ENCODE measurements at places on chromosomes 5 and 9.
A peak's percentile ranks its signal among the peaks of the same experiment; 100 is the strongest.

DNA sequence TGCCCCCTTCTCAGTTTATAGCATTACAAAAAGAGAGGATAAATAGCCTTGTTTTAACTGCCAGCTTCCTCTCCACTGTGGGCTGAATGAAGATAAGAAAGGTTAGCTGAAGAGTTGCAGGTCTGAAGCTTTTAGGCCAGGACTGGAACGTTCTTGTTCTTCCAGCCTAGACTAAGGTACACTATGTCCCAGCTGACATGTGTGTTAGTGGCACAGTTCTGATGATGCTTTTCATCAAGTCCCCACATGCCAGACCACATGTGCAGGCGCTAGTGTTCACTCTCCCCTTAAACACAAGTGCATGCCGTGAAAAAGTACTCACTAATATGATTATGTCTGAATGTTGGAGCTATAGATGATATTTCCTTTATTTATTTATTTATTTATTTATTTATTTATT is 40.7 kb downstream of the STXBP1 start:
- DNase-seq: no peak

DNA sequence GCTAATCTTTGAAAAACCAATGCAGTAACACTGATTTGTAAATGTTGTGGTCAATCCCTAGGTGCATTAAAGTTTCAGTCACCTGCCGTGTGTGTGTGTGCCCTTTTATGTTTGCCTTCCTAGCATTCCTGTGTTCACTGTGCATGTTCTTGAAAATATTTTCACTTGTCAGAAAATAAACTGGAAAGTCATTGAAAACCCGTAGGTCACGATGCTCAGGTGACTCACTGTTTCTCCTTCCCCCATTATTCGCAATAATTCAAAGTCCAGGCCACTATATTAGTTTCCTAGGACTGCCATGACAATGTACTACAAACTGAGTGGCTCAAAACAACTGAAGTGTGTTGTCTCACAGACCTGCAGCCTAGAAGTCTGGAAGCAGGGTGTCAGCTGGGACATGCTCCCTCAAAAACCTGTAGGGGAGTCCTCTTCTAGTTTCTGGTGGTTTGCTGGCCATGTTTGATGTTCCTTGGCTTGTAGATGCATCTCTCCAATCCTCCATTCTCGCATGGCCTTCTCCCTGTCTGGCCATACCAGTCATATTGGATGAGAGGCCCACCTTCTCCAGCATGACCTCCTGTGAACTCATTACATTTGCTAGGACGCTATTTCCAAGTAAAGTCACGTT is 29.3 kb downstream of the MARVELD2 start:
- DNase-seq: no peak

DNA sequence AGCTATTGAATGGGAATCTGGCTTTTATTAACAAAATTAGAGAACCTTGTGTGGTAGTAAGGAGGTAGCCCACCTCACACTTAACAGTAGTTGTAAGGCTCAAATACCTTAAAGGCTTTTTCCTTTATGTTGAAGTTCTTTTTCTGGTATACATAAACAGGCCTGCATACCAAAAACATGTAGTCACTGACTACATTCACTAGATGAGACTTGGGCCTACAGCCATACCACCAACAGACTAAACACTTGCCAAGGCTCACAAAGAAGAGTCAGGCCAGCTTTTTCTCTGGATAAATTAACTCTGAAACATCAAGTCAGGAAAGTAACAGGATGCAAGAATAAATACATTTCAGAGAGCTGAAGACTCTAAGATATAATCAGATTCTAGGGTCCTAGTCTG is 78.6 kb upstream of the MPDZ start:
- DNase-seq: no peak

GRCh38 chr5:80255811-80256712 is at the start of gene SERINC5:
Gene SERINC5 (minus strand): TSS chr5:80256048. CDS start chr5:80255922, 126 bp downstream.
- peak; percentile 89 for DNase-seq

Measured in GM19239 (cell line).